Activated CD4-positive, alpha-beta T cell treated with anti-CD3 and anti-CD28 coated beads for 4 hours (primary cell): ENCODE measurements at places on chromosomes 13 and 19.

GRCh38 chr13:41939398-41939797, 21.5 kb downstream of the VWA8 start:
- DNase-seq = no peak

DNA sequence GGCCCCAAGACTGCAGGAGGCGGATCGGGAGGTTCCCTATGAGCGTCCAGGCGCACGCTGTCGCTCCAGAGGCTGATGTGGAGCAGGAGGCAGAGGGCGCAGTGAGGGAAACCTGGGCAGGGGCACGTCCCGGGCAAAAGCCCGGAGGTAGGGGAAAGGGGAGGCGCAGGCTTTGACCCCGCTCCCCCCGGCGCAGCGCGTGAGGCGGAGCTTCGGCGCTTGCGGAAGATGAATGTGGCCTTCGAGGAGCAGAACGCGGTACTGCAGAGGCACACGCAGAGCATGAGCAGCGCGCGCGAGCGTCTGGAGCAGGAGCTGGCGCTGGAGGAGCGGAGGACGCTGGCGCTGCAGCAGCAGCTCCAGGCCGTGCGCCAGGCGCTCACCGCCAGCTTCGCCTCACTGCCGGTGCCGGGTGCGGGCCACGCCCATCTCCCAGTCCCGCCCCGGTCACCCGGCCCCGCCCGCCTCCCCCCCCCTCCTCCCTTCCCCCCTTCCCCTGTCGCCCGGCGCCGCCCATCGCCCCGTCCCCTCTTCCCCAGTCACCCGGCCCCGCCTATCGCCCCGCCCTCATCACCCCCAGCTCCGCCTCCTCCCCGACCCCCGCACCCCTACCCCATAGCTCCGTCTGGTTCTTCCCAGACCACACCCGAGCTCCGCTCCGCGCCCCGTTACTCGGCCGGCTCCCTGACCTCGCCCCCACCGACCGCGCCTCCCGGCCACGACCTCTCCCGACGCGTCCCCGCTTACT, 4.1 kb downstream of the HMG20B start:
- no peak for DNase-seq

- no peak for DNase-seq
These were observed 4.7 kb upstream of the UBE2M start for GRCh38 chr19:58563034-58563573.

DNA sequence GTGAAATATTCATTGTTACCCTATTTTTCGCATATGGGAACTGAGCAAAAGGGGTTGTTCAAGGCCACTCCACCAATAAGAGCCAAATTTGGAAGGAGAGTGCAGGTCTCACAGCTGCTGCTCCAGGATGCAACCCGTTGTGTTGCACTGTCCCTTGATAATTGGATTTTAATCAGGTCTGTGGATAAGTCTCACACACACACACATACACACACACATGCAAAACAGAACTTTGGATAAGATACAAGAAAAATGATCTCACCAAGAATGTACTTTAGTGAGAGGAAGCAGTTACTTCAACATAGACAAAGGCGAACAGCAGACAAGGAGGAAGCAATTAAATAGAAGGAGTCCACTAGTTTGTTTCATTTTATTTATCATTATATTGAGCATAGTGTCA, 127.3 kb upstream of the EDNRB start:
- DNase-seq = no peak

GRCh38 chr13:112796190-112796915, 106.5 kb downstream of the ATP11A start:
- no peak for DNase-seq

DNA sequence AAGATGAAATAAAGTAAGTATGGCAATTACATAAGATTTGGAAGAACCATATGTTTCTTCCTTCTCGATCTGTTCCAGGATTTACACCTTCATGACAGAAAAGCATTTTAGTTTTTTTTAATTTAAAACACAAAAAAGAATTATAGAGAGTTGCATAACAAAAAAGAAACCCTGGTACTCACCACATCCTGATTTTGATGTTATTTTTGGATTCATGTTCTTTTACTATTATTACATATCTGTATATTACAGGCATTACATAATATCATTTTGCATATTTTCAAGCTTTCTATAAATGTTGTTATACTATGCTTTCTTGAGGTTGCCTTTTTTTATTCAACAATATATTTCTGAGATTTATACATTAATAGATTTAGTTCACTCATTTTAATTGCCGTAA, 6.7 kb upstream of the KATNAL1 start:
- DNase-seq = no peak

GRCh38 chr19:6963244-6963852, 57.9 kb downstream of the MBD3L2B start:
- no peak for DNase-seq

DNA sequence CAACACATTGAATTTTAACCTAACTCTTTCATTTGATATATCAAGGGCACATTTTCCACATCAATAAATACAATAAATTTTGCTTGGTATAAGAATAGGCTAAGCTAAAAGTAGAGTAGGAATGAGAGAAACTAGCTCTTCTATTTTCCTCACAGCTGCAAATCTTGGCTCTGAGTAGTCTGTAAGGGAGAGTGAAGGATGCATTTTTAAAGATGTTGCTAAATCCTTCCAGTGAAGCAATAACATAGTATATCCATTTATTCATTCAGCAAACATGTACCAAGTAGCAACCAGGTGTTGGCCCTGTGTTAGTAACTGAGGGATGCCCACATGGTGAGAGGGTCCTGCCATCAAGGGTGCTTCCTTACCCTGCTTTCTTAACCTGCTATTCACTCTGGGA, 799.9 kb downstream of the PCDH9 start:
- DNase-seq = no peak

DNA sequence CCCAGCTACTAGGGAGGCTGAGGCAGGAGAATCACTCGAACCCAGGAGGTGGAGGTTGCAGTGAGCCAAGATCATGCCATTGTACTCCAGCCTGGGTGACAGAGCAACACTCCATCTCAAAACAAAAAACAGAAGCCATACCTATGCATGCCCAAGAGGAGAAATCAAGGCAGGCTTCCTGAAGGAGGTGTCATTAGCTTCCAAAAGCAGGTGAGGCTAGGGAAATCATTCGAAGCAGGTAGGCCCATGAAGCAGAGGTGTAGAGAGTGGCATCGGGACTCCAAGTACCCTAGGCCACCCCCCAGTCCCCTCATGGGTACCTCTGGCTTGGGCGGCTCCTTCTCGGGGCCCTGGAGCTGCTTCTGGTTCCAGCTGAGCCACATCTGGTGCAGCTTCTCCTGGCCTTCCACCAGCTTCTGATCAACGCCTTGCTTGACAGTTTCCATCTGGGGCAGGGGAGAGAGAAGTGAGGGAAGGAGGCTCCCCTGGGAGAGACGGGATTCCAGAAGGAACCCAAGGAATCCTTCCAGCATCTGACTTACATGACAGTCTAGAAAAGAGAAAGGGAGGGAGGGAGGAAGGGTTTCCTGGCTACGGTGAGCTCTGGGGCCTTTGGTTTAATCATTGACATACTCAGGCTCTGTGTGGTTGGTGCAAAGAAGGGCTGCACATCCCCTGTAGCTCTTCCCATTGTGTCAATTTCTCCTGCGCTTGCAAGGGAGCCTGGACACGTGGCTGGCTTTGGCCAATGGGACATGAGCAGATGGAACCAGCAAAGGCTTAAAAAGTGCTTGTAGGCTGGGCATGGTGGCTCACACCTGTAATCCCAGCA, 13.1 kb upstream of the TICAM1 start:
- DNase-seq = no peak

DNA sequence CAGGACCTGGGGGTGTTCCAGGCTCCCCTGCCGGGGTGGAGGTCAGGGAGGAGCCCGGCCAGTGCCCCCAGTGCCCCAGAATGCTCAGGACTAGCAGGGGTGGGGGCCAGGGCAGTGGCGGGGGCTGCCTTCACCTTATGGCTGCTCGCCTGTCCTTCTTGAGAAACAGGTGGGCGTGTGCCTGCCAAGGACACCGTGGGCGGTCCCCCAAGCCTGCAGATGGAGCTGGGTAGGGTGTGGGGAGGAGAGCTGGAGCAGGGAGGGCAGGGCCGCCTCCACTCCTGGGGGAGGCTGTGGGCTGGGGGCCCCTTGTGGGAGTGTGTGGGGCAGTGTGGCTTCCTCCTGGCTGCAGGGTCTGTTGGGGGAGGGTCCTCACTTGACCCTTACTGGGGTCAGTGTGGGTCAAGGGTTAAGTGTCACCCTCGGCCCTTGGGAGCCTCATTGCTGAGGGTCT, 160.1 kb downstream of the KDM4B start:
- no peak for DNase-seq
